ENCODE measurements at places on chromosomes 16 and 17. TPM values are rescaled to one million over a fixed set of nuclear protein-coding genes. Genes with fewer than 3 reads are reported as not detected.

Gene SLC5A11
- polyA plus RNA-seq, result 0.14 TPM

Gene EVPL
- 3.9 TPM for polyA plus RNA-seq

Gene VPS35
- 32.9 TPM for polyA plus RNA-seq

Gene ADORA2B
- polyA plus RNA-seq, result 1.1 TPM

Gene KRTAP4-16
- polyA plus RNA-seq, result not detected

Gene ASPA
- 0.18 TPM for polyA plus RNA-seq

Gene GAN
- polyA plus RNA-seq, result 2.4 TPM

Gene KRTAP4-3
- polyA plus RNA-seq, result not detected

Gene TMEM88
- polyA plus RNA-seq, result 29.1 TPM

Gene CMTM3
- polyA plus RNA-seq, result 55.4 TPM

Gene MRM3
- polyA plus RNA-seq, result 13.2 TPM

Gene PCGF2
- polyA plus RNA-seq, result 12.6 TPM

Gene ZNRF1
- 26.6 TPM for polyA plus RNA-seq

Gene TP53TG3C
- polyA plus RNA-seq, result not detected

Gene EFCAB5
- polyA plus RNA-seq, result 0.57 TPM

Gene OR2C1
- 0.21 TPM for polyA plus RNA-seq

Gene NOD2
- 1.9 TPM for polyA plus RNA-seq

Gene MSRB1
- polyA plus RNA-seq, result 44.2 TPM

Gene CES3
- polyA plus RNA-seq, result 0.32 TPM

Gene BCL6B
- polyA plus RNA-seq, result 2.4 TPM

Gene BIRC5
- polyA plus RNA-seq, result 6.8 TPM

Gene NF1
- polyA plus RNA-seq, result 10.3 TPM

Gene SEPTIN1
- polyA plus RNA-seq, result 337 TPM

Gene CLDN7
- polyA plus RNA-seq, result 34.9 TPM

Gene ZNF23
- polyA plus RNA-seq, result 13.9 TPM

Gene PIK3R6
- 2.1 TPM for polyA plus RNA-seq

Gene TMC5
- 0.09 TPM for polyA plus RNA-seq

Gene KRT34
- polyA plus RNA-seq, result 1.5 TPM

Gene CDT1
- 1.4 TPM for polyA plus RNA-seq

Gene BMERB1
- polyA plus RNA-seq, result 9.1 TPM

Gene WFDC1
- 7.4 TPM for polyA plus RNA-seq

Gene BCAR1
- 14.5 TPM for polyA plus RNA-seq

Gene TNFSF13
- polyA plus RNA-seq, result 19.6 TPM

All from thymus (tissue), 14 donors.